ENCODE measurements at places on chromosomes 3 and 15.

DNA sequence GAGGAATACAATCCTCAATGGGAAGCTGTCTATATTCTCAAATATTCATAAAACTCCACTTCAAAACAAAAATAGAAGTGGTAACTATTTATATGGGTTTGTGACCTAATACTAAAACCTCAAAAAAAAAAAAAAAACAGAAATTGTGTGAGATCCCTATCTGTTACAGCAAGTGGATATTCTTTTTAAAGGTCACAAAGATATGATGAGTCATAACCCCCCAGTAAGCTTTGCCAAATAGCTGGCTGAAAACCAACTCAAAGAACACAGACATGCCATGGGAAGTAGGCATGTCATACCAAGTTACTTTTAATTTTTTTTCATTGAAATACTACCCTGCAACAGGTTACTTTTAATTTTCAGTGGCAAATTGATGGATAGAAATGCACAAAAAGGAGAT is 62.5 kb downstream of the CBLB start:
- no peak for DNase-seq

- DNase-seq = no peak
These were observed 5.3 kb downstream of the ATP1B3 start for GRCh38 chr3:141881702-141882101.

- DNase-seq = no peak
These were observed 192.9 kb upstream of the CCDC54 start for GRCh38 chr3:107184375-107184774.

DNA sequence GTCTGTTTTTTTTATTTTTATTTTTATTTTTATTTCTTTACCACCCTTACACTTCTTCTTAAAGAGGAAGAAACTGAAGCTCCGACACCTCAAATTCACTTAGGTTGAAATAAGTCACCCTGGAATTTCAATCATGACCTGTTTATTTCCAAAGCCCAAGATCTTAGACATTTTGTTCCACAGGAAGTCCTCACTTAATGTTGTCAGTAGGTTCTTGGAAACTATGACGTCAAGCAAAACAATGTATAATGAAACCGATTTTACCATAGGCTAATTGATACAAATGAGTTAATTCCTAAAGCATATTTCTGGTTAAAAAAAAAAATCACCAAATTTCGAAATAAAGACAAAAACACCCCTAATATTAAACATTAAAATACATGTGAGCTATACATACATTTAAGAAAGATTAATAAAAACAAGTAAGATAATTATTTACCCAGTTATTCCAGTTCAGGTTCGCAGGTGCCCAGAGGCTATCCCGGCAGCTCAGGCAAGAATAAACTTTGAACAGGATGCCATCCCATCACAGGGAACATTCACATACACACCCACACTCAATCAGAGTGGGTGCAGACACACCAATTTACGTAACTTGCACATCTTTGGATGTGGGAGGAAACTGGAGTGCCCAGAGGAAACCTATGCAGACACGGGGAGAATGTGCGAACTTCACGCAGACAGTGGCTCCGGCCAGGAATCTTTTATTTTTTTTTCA is 391.0 kb downstream of the RAP2B start:
- DNase-seq = no peak

- DNase-seq = no peak
These were observed 95.8 kb upstream of the SNRPN start for GRCh38 chr15:24858737-24859601.

DNA sequence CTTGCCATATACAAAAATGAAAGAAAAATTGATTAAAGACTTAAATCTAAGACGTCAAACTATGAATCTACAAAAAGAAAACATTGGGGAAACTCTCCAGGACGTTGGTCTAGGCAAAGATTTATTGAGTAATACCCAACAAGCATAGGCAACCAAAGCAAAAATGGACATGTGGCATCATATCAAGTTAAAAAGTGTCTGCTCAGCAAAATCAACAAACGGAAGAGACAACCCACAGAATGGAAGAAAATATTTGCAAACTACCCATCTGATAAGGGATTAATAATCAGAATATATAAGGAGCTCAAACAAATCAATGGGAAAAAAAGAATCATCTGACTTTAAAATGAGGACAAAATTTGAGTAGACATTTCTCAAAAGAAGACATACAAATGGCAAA is 160.9 kb downstream of the DCLK3 start:
- DNase-seq = no peak

- no peak for DNase-seq
These were observed 641.4 kb upstream of the CBLB start for GRCh38 chr3:106510206-106510605.

DNA sequence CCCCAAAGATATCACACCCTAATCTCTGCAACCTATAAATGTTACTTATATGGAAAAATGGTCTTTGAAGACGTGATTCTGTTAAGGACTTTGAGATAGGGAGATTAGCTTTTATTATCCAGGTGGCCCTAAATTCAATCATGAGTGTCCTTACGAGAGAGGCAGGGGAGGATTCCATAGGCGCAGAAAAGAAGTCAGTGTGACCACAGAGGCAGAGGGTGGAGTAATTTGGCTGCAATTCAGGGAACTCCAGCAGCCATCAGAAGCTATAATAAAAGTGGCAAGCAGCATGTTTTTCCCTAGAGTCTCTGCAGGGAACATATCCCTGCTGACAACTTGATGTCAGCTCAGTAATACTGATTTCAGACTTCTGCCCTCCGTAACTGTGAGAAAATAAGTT is 315.2 kb upstream of the ROBO2 start:
- DNase-seq = no peak

GRCh38 chr3:7340795-7341194 is 479.9 kb downstream of the GRM7 start:
- no peak for DNase-seq

Measured in stimulated activated CD8-positive, alpha-beta memory T cell treated with anti-CD3 and anti-CD28 coated beads, Interleukin-15, amount 100 ng/mL, for 48 hours (primary cell).